Fibroblast of pulmonary artery (primary cell): ENCODE measurements at places on chromosomes 5 and 9.

DNA sequence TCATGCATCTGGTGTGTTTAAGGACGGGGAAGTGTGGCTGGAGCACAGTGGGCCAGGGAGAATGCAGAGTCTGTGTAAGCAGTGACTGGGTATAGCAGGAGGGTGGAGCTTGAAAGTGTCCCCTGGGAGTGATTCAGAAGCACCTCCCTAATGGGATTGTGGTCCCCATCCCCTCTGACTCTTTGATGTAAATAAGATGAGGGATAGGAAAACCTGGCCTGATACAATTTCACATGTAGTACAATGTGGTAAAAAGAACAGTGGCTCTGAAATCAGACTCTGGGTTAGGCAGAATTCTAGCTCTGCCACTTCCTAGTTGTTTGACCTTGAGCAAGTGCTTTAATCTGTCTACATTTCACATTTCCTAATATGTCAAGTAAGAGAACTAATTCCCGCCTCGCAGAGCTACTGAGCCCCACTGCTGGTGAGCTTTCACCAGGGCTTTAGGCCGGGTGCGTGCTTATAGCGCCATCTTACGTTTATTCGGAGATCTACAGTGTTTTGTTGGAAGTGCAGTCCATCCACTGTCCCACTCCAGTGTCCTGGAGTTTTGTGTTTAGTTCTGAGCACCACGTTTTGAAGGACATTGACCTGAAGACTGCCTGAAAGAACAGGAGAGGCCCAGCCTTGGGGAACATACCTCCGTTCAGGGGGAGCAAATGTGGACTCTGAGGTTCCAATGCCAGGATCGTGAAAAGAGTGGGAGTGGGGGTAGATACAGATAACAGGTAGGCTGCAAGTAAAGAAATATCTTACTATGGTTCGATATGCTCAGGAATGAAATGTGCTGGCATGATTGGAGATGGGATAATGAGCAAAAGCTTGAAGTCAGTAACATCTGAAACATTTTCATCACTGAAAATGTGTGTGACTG, 51.2 kb upstream of the TESK1 start:
- DNase-seq: peak; percentile 87

DNA sequence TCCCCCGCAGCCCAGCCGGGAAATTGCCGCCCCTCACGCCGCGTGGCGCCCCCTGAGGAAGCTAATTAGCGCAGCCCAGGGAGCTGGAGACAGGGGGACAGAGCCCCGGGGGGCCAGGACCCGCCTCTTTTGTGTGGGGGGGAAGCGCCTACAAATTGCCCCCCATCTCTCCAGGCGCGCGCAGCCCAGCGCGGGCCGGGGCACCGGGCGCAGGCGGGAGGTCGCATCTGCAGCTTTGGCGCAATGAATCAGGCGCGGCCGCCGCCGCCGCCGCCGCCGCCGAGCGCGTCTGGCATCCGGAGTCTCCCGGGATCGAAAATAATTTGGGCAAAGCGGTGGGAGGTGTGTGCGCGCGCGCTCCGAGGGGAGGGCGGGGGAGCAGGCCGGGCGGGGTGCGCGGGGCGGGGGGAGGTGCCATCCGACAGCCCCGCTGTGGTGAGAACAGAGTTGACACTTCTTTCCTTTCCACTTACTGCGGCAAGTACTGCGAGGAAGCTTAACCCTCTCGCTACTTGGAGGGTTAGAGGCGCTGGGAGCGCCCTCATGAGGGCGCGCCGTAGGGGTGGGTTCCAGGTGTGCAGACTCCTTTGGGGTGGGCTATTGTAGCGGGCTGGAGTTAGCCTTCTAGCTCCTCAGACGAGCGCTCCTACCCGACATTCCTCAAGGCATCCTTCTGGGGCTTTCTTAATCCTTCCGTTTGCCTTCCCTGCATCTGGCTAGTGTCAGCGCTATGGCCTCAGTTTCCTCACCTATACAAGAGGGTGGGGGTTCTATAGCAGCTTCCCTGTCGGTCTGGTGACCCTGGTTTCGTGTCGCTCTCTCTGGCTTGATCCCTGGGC, 63.1 kb downstream of the CXXC5 start:
- DNase-seq: no peak

- DNase-seq: no peak
These were observed 11.8 kb upstream of the TCOF1 start for GRCh38 chr5:150345716-150346115.

GRCh38 chr5:35416217-35416988, 186.1 kb upstream of the PRLR start:
- no peak for DNase-seq

DNA sequence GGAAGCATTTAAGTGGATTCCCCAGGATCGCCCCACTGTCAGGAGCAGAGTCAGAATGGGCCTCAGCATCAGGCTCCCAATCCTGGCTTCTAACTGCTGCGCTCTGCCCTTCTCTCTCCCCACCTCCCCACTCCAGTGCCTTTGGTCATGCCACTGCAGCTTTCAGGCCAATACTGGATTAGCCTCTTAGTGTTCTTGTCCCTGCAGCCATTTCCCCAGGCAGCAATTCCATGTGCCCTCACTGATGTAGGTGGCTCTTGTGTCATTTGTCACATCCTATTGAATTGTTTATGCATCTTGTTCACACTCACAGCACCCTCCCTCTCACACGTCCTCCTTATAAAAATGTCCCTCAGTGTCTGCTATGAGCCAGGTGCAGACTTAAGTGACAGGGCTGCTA, 544.2 kb upstream of the DAP start:
- DNase-seq: no peak

- DNase-seq: no peak
These were observed 609.8 kb downstream of the ZNF608 start for GRCh38 chr5:124136609-124137008.
